Fibroblast of skin of right quadriceps (primary cell): ENCODE measurements at places on chromosomes 13 and 19.

DNA sequence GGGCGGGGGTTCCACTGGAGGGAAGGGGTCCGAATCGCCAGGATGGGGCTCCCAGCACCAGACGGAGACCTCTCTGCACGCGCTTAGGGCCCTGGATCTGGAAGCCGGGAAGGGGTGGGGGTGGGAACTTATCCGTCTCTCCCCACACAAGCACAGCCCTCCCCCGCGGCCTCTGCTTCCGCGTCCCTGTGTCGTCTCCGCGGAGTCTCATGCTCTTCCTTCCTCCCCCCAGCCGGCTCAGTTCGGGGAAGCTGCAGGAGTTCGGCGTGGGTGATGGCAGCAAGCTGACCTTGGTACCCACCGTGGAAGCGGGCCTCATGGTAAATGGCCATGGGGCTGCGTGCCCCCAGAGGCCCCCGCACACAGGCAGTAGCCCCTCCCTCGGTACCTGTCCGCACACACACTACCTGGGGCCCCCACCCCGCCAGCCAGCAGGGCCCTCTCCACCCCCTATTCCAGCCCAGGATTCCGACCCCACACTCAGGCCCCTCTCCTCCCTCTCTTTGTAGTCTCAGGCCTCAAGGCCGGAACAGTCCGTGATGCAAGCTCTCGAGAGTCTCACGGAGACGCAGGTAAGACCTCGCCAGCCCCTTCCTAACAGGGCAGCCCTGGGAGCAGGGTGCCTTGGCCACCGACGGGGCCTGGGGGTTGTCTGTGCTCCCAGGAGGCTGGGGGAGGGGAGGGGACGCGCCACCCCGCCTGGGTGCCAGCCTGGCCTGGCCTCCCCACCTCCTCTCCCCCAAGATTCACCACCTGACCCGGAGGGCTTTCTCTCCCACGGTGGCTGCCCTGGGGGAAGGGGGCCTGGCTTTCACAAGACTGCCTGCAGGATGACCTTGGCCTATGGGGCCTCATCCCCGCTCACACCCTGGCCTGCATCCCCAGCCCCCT, 3.2 kb downstream of the MIDN start:
- DNase-seq = peak; percentile 79

DNA sequence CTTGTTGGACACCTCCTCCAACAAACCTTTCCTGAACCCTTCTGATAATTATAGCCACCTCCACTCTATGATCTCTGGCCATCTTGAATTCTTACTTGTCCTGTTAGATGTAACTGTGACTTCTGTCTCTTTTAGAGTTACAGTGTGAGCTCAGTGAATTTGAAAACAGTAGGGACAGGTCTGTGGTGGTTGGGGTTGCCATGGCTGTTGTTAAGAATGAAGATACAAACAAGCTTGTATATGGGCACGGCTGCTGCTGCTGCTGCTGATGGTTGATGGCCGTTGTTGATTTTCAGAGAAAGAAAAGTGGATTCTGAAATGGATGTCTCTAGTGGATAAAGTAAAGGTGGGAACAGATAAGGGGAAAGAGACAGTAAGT, 101.5 kb downstream of the STARD13 start:
- DNase-seq = no peak

DNA sequence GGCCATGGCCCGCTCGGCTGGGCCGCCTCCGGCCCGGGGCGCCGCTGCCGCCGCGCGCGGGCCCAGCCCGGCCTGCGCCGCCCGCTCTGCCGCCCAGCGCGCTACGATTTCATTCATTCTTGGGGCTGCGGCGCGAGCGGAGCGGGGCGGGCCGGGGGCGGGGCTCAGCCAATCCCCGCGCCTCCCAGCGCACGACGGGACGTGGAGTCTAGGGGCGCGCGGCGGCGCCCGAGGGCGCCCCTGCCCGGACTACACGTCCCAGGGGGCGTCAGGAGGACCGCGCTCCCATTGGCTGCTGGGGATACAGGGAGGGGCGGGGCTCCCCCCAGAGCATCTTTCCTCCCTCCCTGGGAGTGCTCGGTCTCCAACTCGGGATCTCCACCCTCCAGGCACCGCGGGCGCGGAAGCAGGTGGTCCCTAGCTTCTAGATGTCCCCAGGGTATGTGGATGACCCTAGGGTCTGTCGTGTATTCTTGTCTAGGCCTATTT, 5.6 kb upstream of the DPF1 start:
- DNase-seq = peak; percentile 92

- no peak for DNase-seq
These were observed 2.4 kb upstream of the CHERP start for GRCh38 chr19:16544473-16545231.

DNA sequence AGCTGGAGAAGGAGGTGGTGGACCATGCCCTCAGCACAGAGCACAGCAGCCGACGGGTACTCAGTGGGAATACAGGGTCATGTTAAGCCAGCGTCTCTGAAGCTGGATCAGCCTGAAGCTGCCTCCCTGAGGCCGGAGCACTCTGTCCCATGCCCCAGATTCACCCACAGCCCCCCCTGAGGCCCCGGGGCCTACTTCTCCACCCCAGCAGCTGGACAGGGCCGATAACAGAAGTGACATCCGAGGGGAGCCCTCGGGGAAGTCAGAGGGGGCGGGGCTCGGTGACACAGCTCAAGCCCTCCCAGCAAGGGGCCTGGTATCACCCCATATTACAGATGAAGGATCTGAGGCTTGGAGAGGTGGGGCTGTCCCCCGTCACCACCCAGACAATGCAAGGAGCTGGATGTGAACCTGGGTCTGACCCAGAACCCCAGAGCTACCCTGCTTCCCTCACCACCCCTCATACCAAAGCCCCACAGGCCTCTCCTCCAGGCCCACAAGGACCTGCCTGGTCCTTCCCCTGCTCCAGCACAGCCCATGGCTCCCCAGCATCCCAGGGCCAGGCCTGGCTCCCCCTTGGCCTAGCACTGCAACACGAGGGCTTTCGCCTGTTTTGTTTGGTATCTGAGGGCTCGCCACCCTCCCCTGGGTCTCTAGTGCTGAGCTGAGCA, 5.7 kb downstream of the R3HDM4 start:
- DNase-seq = no peak

- peak; percentile 46 for DNase-seq
These were observed 82.6 kb downstream of the NUFIP1 start for GRCh38 chr13:44906713-44907112.

GRCh38 chr13:66154976-66155375, 1075.2 kb downstream of the PCDH9 start:
- DNase-seq = peak; percentile 74
